Occipital lobe (tissue), 3 donors: ENCODE measurements at places on chromosomes 12 and 14.

- DNase-seq = no peak
These were observed 250.3 kb upstream of the FBXO33 start for GRCh38 chr14:39682582-39682981.

- no peak for DNase-seq
These were observed 92.2 kb downstream of the SLC5A8 start for GRCh38 chr12:101117842-101118241.

- no peak for DNase-seq
These were observed 4.0 kb downstream of the MBD6 start for GRCh38 chr12:57526477-57527126.

DNA sequence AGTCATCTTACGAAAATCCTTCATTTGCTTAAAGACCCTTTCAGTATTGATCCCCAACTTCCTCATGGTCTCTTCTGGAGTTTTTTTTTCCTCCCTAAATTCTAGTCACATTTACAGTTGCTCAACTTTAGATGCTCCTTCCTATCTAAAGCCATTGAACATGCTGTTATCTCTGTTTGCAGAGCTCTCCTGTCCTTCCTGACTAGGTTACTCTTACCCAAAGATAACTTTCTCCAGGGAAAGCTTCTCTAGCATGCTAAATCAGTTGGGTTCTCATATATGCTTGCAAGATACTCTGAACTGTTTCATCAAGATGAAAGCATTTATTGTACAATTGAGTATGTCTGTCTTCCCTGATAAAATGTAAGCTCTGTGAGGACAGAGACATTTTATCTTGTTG, 1.8 kb upstream of the RAB21 start:
- DNase-seq = no peak

DNA sequence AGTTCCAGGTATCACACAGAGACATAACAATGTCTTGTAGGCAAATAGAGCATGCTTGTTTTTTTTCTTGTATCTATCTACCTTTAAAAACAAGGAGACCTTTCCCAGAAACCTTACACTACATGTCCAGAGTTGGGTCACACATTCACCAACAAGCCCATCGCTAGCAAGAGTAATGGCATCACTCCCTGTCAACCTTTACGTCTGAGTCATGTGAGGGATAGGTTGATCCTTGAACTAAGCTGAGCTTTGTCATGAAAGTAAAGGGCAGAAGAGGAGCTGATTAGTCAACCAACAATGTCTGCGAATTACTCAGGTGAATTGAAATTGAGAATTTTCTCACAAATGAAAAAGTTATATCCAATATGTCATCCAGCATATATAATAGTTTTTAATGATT, 219.4 kb downstream of the CNTN1 start:
- no peak for DNase-seq

GRCh38 chr14:89524990-89525667, 108.1 kb upstream of the FOXN3 start:
- DNase-seq = no peak

DNA sequence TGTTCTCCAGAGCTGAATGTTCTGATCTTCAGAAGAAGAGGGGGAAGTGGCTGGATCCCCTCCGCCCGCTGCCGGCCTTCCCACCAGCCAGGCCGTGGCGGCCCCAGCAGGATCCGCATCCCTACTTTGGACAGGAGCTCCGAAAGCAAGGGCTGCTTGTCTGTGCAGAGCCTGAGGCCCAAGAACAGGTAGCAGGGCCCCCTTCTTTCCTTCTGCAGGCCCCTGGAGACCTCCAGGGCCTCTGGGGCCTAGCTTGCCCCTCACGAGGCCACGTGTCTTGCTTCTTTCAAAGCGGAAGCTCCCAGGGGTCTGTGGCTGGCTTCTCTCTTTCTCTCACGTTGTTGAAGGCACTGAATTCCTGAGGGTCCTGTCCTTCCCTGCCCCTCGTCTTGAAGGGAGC, 13.2 kb downstream of the PGF start:
- DNase-seq = no peak

DNA sequence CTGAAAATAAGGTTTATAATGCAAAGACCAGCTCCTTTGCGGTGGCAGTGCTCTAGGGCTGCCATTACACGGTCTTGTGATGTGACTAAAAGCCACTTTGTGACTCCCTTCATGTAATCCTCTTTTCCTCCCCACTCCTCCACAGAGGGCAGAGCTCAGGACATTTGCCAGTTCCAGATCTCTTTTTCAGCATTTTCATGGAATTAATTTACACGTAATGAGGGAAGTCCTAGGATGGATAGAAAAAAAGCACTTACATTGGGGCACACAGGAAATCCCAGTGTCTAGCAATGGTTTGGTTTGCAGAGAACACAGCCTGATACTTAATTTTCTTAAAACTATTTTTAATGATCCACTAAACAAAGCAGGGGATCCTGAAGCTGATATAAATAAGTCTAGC, 17.5 kb upstream of the ATF1 start:
- DNase-seq = no peak

- DNase-seq = no peak
These were observed 23.0 kb downstream of the GLRX5 start for GRCh38 chr14:95557832-95558231.

GRCh38 chr12:16121953-16122352, 155.5 kb downstream of the SLC15A5 start:
- no peak for DNase-seq

DNA sequence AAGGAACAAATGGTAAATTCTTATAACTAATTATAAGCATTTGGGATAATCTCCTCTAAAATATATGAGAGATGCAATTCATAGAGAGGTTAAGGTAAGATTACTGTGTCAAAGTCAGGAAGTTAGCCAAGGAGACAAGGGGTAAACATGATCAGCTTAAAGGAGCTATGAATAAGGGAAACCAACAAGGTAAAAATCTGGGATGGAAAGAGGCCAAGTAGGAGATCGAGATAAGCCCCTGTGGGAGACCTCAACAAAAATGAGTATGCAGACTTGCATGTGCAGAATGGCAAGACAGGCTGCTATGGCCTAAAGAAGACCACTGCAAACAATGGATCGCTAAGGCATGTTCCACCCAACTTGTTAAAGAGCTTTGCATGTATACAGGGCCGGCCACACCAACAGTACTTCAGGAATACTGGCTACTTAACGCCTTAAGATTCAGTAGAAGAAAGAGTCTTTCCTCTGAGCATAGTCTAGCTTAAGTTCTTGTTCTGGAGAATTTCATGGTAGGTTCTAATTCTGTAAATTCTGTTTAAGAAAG, 738.6 kb downstream of the GALC start:
- no peak for DNase-seq

DNA sequence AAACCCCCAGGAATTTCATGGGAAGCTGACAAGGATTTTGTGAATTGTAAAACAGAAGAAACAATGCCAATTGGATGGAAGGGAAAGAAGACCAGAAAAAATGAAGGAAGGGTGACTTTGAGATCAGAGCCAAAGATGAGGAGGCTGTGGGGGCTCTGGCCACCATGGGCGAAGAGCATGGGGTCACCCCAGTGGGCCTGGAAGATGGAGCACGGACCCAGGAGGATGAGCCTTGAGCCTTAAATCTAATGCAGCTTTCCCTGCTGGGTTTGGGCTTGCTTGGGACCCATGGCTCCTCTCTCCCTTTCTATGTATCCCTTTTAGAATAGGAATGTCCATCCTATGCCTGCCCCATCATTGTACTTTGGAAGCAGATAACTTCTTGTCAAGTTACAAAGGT, 322.2 kb downstream of the TMEM121 start:
- no peak for DNase-seq

DNA sequence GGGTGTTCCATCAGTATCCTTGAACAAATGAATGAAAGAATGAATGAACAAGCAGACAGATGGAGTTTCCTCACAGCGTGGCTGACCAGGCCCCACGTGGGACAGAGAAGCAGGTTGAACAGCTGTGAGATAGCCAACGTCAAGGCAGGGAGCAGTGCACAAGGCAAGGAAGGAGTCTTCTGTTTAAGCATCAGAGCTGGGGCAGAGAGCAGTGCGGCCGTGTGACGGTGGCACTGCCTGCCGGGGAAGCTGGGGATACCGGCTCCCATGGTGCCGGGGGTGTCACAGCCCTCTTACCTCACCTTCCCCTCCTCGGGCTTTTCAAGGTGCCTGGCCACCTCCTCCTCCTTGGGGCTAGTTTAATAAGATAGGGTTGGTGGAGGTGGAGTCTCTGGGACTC, 73.2 kb upstream of the GPATCH2L start:
- DNase-seq = no peak

GRCh38 chr14:38285962-38286361, 30.1 kb upstream of the CLEC14A start:
- no peak for DNase-seq

GRCh38 chr12:17344649-17345048, 738.7 kb upstream of the LMO3 start:
- no peak for DNase-seq

- DNase-seq = no peak
These were observed 233.5 kb downstream of the SLC2A13 start for GRCh38 chr12:39872425-39872824.

GRCh38 chr12:45075587-45076282, 24.8 kb upstream of the DBX2 start:
- no peak for DNase-seq

GRCh38 chr12:1502379-1502720, 92.0 kb downstream of the FBXL14 start:
- DNase-seq = no peak

DNA sequence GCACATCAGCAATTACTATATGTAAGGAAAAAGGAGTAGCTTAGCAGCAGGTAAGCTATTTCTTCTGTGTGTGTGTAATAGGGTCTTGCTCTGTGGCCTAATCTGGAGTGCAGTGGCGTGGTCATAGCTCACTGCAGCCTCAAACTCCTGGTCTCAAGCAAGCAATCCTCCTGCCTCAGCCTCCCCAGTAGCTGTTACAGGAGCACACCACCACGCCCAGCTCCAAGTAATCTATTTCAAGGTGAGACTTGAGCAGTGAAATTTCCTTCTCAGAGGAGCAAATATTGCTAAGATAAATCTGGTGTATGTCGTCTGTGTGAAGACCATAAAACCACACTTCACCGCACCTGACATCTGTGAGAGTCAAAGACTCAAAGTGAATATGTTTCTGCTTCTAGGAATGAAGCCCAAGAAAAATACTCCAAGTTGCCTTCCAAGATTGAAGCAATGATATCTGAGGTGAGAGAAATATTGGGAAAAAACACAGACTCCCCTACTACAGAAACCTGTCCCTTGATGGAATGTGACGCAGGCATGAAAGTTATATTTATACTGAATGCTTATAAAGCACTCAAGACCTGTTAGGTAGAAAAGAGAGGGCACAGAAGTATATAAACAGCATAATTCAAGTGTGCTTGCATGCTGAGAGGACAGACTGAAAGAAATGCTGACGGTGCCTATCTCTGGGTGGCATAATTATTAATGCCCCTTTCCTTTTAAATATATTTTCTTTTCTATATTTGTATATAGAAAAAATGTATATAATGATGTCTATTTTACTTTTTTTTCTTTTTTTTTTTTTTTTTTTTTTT, 2.5 kb upstream of the SELPLG start:
- DNase-seq = no peak

DNA sequence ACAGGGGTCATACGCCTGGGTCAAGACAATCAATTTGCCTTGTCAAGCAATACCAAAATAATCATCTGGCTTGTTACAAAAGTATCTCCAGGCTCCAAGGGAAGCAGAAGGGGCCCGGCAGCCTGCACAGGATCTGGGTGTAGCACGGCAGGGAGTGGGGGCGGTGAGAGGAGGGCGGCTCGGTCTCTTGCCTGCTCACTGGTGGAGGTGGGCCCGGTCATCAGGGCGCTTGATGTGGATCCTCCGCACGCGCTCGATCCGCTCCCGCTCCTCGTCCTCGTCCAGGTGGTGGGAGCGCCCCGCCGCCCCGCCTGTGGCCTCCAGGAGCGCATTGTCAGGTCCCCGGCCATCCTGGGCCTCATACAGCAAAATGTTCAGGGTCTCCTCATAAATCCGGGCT, 25.7 kb downstream of the KCTD10 start:
- no peak for DNase-seq

GRCh38 chr14:65631040-65631439, 218.5 kb downstream of the FUT8 start:
- no peak for DNase-seq

DNA sequence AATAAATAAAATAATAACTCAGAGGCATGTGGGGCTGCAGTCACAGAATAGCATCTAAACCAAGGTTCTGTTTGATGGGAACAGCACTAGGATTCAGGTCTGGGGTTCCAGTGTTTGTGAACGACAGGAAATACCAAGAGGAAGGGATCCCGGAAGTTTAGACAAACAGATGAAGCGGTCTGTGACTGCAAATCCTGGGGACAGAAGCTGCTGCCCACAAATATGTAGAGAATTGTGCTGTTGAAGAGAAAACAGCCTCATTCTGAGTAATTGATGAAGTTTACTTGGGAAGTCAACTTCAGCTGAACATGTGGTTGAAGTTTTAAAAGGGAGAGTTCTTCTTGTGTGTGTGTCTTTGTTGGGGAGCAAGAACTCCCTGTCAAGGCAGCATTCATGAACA, 98.4 kb upstream of the TBX5 start:
- DNase-seq = no peak

- no peak for DNase-seq
These were observed 139.9 kb downstream of the TTC7B start for GRCh38 chr14:90676356-90676755.

- DNase-seq = no peak
These were observed 105.5 kb upstream of the SFSWAP start for GRCh38 chr12:131605304-131605829.

DNA sequence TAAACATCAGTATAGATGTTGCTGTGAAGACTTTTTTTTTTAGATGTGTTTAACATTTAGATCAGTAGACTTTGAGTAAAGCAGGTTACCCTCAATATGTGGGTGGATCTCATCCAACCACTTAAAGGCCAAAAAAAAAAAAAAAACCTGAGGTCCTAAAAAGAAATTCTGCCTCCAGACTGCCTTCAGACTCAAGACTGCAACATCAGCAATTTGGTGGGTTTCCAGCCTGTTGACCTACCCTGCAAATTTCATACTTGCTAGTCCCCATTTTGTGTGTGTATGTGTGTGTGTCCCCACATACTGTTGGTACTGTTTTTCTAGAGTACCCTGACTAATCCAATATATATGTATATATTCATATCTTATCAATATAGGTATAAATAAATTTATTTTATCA, 55.6 kb downstream of the OSBPL8 start:
- DNase-seq = no peak

DNA sequence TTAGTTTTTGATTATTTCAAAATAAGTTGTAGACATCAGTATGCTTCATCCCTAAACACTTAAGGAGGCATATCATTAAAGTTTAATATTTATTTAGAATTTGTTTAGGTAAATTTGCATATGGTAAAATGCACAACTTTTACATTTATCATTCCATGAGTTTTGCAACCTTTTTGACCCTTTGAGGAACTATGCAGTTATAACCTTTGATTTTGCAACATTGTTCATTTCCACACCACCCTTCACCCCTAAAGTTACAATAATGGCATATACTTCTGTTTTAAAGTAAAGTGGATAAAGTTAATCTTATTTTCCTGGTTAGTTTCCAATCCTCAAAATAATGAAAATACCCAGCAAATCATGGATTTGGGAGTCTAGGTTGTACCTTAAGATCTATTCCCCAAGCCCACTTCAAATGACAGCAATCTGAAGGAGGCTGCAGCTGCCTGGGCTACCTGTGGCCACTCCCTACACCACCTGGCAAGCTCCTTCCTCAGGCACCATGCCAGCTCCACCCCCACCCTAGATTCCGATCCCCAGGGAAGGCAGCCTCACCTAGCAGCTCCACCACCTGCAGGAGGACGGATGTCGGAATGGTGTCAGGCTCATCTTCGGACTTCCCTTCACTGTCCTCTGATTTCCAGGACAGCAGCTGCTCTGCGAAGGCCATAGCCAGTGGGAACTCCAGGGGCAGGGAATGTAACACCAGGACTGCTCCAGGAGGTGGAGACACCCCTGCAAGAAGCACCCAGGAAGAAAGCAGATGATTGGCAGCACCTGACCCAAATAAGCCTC, 65.1 kb downstream of the TRAFD1 start:
- no peak for DNase-seq
